ENCODE measurements at places on chromosomes 11 and 22.
A peak's percentile ranks its signal among the peaks of the same experiment; 100 is the strongest.

GRCh38 chr22:41050883-41051282, 41.5 kb upstream of the EP300 start:
- DNase-seq = no peak

DNA sequence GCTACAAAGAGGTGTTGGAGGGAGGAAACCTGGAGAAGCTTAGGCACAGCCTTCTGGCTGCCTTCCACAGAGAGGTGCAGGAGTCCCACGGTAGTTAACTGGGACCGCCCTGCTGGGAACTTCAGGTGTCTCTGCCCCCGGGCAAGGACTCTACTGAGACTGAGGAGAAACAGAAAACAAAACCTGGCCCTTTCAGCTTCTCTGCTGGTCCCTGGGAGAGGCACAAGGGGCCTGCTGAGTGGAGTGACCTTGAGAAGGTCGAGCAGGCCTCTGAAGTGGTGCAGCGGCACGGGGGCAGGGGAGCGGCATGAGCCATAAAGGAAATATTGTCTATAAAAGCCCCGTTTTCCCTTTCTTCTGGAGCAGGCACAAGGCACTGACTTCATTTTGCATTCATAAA, 38.9 kb downstream of the NTM start:
- no peak for DNase-seq

DNA sequence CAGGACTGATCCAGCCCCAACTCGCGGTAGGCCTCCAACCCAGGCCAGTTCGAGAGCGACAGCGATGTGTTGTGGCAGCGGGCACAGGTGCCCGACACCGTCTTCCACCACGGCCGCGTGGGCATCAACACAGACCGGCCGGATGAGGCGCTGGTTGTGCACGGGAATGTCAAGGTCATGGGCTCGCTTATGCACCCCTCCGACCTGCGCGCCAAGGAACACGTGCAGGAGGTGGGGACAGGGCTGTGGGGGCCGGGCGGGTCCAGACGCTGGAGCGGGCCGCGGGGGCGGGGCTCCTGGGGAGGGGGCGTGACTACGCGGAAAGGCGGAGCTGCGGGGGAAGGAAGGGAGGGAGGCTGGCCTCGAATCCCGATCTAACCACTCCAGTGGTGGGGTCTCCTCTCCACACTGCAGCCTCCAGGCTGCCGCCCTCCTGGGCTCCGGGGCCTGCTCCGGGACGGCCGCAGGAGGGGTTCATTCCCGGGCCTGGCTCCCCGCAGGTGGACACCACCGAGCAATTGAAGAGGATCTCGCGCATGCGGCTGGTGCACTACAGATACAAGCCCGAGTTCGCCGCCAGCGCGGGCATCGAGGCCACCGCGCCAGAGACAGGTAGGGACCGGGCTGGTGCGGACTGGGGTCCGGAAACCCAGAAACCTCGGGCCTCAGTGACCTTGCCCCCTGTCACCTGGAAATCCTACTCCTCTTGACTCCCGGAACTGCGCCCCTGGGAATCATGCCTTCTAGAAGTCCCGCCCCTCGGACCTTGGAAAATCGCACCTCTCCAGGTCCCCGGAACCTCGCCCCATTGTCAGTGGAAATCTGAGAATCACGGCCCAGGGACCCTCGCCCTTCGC, 14.9 kb downstream of the TMEM258 start:
- no peak for DNase-seq

DNA sequence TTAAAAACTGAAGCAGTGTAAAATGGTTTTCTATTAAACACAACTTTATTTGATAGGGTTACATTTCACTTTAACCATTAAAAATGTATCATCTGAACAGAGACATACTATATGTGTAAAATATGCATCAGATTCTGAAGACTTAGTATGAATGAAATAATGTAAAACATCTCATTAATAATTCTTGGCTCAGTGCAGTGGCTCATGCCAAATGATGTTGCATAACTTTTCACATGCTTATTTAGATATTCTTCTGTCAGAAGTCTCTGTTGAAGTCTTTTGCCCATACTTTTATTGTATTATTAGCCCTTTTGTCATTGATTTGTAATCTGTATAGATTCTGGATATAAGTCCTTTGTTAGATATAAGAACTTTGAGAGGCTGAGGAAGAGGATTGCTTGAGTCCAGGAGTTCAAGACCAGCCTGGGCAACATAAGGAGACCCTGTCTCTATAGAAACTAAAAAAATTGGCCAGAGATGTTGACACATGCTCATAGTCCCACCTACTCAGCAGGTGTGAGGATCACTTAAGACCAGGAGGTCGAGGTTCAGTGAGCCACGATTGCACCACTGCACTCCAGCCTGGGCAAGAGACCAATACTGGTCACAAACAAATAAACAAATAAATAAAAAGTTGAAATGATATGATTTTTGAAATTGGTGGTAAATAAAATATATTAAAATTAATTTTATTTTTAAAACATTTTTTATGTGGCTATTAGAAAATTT, 73.8 kb upstream of the PARVA start:
- DNase-seq = no peak

DNA sequence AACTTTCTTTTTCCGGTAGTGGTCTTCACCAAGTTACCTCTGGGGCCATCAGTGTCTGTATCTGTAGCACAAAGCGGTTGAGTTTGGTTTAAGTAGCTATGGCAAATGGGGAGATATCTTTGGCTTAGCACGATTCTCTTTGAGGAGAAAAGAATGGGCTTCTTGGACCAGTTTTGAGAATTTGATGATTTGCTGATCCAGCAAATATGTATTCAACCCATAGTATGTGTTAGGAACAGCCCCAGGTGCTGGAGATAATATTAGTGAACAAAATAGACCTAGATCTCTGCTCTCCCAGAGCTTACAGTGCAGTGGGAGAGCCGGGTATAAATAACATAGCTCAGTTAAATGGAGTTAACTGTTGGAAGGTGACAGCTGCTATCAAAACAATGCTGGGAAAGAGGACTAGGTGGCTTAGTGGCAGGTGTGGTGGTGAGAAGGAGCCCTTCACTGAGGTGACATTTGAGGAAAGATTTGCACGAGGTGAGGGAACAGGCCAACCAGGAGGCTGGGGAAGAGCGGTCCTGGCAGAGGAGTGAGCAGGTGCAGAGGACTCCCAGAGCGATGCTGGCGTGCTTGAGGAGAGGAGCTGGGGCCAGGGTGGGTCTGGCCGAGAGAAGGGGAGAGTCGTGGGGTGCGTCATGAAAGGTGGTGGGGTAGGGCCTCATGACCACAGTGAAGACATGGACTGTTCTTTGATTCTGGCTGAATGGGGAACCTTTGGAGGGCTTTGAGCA, 5.0 kb downstream of the TBC1D22A start:
- DNase-seq = no peak

DNA sequence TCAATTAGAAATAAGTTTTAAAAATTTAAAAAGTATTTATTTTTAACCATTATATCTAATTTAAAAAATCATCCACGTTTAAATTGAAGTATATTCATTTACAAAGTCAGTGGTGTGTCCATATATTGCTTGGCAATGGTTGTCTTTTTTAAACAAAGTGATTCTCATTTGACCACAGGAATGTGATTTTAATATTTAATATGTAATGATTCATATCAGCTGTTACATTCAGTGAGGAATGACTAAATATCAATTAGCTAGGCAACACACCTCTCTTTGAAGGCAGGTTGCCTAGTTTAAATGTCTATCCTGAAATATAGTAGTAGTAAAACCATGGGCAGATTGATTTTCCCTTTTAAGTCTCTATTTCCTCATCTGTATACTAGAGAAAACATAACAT, 392.2 kb upstream of the CCDC179 start:
- DNase-seq = no peak

DNA sequence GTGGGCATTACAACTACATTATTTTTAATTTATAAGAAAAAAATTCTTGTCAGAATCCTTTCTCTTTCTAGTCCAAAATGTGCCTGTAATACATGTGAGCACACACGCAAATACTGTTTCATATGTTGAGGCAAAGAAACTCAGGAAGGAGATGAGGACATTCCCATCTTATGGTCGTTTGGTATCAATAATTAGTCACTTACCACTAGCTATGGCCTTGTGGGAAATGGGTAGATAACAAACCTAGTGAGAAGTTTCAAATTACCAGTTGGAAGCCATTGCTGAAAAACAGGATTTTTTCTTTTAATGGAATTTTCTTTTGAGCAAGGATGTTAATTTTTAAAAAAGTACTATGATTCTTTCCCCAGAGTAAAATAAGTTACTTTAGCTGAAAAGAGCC, 25.7 kb downstream of the AMOTL1 start:
- DNase-seq = no peak

DNA sequence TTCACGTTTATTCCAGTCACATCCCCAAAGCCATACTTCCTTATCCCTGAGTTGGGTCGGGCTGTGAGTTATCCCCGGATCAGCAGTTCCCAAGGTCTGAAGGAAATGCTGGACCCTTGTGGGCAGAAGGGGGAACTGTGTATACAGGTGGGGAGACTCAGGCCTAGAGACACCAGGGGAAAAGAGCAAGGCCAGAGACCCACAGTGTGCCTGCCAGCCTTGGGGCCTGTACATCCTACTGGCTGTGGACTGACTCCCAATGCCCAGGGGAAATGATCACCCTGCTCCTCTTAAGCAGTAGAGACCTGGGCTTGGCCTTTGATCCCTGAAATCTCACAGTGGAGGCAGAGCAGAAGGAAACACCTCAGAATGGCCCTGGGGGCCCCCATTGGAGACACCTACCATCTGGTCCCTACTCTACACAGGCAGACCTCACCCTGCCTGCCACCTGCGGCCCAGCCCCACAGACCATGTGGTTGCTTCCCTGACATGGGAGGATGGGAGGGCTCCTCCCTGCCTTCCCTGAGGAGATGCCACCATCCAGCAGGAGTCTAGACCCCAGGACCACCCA, 1.3 kb downstream of the SELENOM start:
- no peak for DNase-seq

GRCh38 chr22:19176175-19176643, 2.3 kb downstream of the SLC25A1 start:
- DNase-seq = no peak

- DNase-seq = no peak
Observed at GRCh38 chr11:93525601-93526345, 17.4 kb downstream of the SMCO4 start.

DNA sequence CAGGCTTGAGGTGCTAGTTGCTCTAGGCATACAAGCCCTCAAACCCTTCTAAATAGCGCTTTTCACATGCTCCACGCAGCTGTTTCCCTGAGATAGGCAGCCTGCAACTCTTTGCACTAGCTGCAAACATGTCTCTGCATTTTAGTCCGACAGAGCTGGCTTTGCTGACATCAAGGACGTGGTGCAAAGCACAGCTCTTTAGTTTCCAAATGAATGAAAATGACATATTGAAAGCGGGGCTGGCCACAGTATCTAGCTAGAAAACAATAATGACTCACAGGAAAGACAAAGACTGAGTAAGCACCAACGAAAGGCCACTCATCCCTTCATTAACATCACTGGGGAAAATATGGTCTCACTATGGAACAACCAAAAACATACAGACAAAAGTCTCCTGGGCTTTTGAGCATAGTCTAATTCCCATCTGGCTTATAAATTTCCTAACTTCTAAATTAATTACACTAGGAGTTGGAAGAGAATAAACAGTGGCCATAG, 15.3 kb upstream of the ZC3H12C start:
- DNase-seq = no peak

DNA sequence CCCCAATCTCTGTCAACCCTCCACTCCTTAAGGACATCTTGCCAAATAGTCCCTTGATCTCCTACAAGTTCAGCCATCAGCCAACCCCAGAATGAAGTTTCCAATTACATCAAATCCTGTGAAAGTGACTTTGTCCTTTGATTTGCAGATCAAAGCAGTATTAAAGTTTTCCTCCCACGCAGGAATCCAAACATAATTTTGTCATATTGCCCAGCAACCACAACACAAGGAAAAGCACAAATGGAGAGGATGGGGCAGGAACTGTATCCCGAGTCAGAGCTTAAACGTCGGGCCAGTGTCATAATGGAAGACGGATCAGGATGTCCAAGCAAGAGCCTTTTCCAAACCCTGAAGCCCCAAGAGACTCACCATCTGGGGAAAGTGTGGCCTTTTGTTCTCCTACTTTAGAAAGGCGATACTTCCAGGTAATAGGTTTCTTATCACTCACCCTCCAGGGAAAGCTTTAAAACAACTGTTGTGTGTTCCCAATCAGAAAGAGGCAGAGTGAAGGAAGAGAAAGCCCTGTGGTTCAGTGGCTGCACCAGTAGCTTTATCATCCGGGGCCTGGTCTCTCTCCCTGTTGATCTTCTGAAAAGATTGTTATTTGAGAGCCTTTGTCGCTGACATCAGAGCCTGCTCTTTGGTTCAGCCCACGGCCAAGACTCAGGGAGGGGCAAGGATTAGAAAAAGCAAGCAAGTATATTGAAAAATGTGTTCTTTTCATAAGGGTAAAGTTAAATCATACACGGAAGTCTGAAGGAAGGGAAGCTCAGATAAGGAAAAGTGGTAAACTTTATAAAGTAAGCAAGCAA, 41.7 kb downstream of the EXPH5 start:
- DNase-seq = no peak

DNA sequence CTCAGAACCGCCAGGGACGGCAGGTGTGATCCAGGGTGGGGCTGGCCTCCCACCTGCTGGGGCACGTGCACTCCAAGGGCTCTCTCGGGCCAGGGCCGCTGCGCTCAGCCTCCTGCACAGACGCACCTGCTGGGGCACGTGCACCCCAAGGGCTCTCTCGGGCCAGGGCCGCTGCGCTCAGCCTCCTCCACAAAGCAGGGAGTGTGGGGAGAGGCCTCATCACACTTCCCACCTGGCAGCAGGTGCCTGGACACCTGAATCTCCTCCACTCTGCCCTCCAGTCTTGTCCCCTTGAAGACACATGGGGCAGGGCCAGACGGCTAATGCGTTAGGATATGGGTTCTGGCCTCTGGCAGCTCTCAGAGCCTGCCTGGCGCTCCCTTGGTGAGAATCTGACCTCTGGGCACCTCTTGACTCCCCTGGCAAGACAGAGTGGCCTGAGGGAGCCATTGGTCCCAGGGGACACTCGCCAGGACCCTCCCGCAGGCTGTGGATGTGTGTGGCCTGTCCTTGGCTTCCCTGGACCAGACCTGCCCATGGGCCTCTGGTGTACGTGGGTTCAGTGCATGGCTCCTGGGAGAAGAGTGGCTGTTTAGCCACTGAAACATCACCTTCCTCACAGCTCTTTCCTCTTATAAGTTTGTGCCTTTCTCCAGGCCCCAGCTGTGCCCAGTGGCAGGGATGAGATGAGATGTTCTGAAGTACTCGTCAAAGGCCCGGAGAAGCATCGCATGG, 73.5 kb downstream of the BRD1 start:
- no peak for DNase-seq

GRCh38 chr11:116879800-116880625, 42.6 kb upstream of the APOA1 start:
- DNase-seq = peak; percentile 24

DNA sequence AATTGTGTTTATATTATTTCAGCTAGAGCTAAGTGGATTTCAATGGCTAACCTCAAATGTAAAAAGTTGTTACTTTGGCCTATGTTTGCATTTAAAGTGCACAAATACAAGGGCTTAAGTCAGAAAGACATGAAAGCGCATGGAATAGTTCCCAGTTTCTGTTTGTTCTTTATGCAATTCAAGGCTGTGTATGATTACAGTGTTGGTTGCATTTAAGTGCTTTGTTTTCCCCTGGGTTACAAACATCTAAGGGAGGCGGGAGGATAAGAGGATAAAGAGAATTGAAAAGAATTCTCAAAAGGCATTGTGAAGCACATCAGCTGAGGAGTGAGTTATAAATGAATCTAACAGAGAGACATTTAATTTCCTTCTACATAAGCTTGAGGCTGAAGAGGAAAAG, 453.4 kb downstream of the NTM start:
- DNase-seq = no peak
